ENCODE measurements at places on chromosomes 7 and 10.

GRCh38 chr7:47833211-47833610, 115.1 kb downstream of the PKD1L1 start:
- DNase-seq, result no peak

DNA sequence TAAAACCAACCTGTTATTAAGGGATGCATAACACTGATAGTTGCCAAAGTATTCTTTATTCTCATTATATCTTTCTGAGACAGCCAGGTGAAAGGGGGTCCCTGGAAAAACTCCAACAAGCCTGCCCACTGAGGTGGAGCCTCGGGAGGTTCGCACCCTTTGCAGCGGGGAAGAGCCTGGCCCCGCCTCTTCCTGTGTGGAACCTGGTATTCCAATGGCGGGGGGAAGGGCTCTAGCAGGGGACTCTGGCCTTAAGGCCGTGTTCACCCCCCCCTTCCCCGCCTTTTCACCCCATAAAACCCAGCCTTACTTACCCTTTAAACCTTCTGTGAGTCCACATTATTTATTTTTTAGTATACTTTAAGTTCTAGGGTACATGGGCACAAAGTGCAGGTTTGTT, 62.4 kb upstream of the PDK4 start:
- no peak for DNase-seq

- no peak for DNase-seq
Measured at GRCh38 chr7:151009327-151010036, 14.8 kb downstream of the ATG9B start.

DNA sequence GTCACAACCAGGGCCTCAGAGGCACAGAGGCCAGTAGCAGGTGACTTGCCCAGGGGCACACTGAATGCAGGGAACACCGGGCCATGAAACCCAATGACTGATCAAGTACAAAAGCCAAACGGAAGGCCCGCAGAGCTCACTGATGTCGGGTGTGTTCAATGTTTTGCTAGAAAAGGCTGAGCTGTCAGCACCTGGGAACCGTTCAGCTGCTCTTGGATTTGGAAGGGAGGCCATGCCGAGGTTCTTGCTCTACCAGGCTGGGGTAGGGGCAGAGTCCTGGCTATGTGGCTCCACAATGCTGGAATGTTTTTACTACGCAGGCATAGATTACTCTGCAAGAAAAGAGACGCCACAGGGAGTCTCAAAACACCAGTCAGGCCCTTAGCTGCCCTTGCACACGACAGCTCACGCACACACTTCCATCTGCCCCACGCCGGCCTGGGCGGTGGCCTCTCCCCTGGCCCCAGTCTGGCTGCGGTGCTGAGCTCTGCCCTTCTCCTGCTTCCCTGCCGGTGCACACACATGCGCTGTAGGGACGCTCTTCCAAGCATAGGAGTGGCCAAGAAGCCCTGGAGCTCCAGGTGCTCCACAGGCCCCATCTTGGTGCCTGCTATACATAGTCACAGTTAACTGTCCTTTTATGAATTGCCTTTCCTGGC, 79.9 kb downstream of the ZRANB1 start:
- DNase-seq, result no peak

GRCh38 chr7:34672430-34672829, 14.4 kb downstream of the NPSR1 start:
- DNase-seq, result no peak

- no peak for DNase-seq
Measured at GRCh38 chr7:16585540-16585939, 58.9 kb downstream of the LRRC72 start.

- no peak for DNase-seq
Measured at GRCh38 chr10:44322137-44322536, 62.8 kb downstream of the CXCL12 start.

DNA sequence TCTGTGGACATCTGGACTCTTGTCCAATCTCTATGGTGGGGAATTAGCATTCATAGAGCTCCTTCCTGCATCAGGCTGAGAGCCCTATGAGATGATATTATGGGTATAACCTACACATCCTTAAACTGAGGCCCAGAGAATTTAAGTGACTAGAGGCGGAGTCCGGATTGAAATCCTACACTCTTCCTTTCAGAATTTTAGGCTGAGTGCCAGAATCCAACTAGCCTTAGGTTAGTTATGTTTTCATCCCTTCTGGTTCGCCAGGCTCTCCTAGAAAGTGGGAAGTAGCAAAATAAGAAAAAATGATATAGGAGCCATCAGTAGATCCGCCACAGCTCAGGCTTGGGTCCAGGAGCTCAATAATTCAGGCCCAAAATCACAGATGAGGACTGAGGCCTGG, 212.5 kb downstream of the GLI3 start:
- DNase-seq, result no peak

DNA sequence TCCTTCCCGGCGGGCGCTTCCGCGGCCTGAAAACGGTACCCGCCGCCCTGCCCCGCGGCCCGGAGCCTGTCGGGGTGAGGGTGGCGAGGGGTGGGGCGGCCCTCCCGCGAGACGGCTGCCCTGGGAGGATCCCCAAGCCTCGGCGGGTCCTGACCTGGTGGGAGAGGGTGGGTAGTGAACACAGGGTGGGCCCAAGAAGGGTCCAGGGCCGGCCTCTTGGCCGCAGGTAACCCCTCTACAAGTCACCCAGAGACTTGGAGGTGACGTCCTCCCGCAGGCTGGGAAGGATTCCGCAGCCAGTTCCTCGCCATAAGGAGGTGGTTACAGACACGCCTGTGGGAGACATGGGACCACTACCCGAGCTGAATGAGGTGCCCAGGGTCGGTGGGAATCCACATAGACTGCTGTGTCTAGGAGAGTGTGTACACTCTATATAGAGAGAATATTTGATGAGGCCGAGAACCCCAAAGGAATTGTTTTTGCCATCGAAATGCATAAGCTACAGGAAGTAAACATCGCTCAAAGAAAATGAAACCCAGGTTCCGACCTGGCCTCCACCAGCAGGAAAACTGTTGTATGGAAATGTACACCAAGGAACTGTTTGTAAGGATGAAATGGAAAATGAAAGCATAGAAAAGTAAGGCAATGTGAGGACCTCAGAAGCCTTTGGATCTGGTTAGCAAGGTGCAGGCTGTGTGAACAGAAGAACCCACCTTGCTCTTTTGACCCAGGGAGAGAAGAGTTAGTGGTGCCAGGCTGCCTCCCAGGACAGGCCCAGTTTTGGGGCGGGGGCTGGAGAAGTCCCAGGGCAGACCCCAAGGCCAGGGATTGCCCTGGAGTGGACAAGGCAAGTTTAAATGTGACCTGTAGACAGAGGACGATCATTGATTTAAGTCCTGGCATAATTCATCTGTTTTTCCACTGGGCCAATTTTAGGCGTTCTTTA, 659 bp downstream of the OPTN start:
- no peak for DNase-seq

DNA sequence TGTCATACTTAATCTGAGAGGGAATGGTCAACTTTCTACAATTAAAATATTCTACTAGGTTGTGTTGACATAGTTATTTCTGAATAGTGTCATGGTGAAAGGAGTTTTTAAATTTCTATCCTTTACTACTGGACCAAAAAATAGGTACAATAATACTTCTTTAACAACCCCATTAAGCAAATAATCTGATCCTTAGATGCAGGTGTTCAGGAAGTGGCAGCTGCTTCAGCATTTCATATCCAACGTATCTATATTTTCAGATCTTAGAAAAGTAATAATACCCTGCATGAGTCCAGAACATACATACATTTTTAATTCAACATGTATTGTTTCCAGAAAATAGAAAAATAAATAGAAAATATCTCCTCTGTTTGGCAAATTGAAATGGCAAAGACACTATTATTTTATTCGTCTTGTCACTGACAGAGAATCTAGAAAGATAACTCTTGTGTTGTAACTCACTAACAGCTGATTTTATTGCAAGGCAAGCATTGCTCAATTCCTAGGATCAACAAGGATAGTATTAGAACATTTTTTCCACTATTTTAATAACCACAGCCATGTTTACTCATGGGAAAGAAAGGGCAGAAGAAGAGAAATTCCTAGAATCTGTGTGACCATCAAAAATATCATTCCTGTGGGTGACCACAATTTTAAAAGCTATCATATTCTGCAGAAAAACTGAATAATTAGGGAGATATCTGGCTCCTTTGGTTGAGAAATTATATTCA, 159.3 kb upstream of the CNTNAP2 start:
- DNase-seq, result no peak

DNA sequence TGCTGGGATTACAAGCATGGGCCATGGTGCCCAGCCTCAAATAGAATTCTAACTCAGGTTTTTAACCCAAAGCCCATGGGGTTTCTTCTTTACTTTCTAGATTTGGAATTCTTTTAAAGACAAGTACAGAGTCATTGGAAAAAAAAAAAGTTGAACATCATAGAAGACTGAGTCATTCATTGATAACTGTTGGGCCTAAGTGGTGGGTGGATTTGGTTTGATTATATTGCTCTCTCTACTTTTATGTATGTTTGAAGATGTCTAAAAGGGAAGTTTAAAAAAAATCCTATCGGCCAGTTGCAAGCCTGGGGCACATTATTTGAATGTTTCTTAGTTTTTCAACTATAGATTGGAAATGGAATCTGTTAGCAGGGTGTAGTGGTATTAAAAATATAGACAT, 49.7 kb downstream of the INPP5F start:
- DNase-seq, result no peak

- no peak for DNase-seq
Measured at GRCh38 chr10:75654772-75655171, 223.3 kb downstream of the LRMDA start.

GRCh38 chr10:3704565-3705325, 80.3 kb downstream of the KLF6 start:
- no peak for DNase-seq

DNA sequence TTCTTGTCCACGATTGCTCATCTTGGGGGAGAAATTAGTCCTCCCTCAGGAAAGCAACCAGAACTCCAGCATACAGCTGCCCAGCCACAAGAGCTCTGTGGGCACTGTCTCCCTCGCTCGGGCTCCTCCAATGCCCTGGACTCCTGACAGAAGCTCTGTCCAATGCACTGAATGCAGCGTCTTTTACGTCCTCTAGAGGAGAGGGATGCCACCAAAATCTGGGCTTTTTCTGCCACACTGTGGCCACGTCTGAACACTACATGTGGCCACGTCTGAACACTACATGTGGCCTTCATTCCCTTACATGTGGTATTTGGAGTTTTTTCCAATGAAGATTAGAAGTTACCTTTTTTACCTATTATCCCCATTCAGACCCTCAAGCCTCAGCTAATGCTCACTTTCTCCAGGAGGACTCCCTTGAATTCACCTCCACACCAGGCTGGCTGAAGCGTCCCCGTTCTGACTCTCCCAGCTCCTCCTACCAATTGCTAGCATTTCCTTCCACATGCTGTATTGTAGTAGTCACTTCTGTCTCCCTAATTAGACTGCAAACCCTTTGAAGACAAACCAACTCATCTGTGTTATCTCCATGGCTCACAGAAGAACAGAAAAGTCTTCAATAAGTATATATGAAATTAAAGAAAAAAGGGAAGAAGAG, 134.3 kb upstream of the PDE1C start:
- DNase-seq, result peak; percentile 41

GRCh38 chr7:113936982-113937381, 18.2 kb upstream of the PPP1R3A start:
- DNase-seq, result no peak

DNA sequence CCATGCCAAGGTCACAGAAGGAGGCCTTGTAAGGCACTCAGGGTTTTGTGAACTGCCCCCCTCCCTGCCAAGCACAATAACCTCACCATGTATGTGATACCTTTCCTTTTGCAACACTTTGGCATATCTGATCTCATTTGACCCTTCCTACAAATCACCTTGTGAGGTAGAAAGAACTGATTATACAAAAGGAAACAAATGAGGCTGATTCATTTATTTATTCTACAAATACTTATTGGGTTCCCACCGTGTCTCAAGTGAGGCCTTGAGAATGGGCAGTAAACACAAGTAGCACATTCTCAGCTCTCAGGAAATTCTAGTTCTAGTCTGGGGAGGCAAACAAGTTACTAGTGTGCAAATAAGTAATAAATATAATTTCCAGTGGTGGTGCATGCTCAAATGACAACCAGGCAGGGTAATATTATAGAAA, 19.6 kb downstream of the PLCE1 start:
- DNase-seq, result no peak

DNA sequence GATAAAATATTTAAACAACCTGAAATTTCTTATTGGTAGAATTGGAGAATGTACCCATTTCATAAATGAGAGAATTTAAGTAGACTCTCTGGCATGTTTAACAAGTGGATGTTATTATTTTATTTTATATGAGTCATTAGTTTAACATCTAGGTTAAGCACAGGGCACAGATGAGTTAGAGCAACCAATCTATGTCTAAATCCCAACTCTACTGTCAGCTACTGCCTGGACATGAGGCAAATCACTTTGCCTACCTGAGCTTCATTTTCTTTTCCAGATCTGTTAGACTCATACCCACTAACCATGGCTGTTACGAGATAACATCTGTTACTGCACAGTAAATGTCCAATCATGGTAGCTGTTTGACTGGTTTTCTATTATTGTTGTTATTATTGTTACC, 251.1 kb downstream of the INHBA start:
- no peak for DNase-seq

All from AG04450 (cell line).